ENCODE measurements at places on chromosomes 3 and 15.

GRCh38 chr3:84637272-84637671 lies 321.5 kb upstream of the CADM2 start:
- DNase-seq: no peak

DNA sequence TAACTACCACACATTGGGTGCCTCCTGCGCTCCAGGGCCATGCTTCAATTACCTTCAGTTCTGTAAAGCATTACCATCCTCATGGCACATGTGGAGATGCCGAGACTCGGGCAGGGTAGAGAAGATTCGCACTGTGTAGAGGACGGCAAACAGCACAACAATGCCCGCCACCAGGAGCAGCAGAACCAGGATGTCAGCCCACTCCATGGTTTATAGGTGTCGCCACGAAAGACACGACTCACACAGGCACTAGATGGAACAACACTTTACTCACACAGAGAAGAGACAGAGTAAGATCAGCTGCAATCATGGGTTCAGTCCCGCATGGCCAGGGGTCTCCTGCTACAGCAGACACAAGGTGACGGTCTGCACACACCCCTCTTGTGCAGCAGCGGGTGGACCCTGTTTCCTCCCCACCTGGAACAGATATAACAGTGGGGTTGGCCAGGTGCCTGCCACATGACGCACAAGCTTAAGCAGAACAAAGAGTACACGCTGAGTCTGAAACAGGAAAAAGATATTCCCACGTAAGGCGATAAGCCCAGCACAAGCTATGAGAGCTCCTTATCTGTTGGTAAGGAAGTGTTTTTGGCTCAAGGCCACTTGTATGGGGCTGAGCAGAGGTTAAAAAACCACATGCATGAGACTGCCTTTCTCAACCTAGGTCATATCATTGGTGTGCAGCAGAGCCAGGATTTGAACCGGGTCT lies 2.5 kb upstream of the TBC1D21 start:
- no peak for DNase-seq

DNA sequence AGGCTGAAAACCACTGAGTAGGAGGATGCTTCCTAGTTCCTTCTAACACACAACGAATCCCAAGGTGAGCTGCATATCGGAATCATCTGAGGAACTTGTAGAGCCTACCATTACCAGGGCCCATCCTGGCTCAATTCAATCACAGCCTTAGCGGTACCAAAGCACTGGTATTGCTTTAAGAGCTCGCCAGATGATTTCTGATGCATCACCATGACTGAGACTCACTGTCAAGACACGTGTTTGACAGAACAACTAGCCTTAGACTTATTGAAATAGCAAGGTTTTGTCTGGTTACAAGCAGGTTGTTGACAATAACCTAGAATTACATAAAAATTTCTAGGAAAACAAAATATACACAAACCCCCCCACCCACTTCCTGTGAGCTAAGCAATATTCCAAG lies 68.5 kb downstream of the CBLB start:
- DNase-seq: no peak

DNA sequence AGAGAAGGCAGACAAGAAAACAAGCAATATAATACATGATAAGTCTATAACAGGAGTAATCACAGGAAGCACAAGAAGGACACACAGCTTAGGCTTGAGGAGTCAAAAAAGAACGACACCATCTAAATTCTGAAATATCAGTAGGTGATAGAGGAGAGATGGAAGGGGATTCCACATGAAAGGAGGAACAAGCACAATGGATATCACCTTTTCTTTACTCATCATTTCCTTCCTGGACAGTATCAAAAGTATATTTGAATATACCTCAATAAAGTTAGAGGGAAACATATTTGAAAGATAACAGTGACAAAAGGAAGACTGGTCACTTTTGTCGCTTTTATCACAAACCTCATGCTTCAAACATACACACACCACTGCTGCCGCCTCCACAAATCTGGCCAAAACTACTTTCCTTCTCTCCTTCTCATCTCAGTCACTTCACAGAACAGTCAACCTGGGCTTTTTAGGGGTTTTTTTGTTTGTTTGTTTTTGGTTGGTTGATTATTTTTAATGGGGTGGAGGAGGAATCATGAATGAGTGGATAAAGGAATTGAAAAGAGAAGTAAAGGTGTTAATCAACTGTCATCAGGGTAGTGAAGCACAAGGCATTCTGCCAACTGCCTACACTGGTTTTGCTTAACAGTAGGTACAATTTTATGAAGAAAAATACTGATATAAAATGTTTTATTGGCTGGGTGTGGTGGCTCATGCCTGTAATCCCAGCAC lies 18.5 kb downstream of the DENND4A start:
- no peak for DNase-seq

- no peak for DNase-seq
Observed at GRCh38 chr3:168407381-168407780, 311.7 kb upstream of the GOLIM4 start.

- DNase-seq: no peak
Observed at GRCh38 chr15:68403161-68403941, 28.6 kb downstream of the ITGA11 start.

- DNase-seq: no peak
Observed at GRCh38 chr3:41933154-41933676, 28.7 kb downstream of the ULK4 start.

DNA sequence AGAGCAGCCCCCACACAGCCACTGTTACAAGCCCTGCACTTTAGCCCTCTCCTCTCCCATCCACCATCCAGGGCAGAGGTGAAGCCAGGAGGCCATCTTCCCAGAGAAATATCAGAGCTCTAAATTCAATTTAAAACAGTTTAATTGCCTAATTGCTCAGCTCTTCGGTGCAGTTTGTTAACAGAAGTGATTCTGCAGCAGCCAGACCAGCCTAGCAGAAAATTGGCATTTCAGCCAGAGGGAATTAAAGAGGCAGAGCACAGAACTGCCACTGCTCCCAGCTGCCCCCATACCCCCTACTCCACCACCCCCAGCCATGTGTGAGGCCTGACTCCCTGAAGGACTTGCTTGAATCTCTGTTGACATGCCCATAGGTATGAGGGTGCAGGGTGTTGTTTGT lies 38.5 kb downstream of the TPRA1 start:
- peak; percentile 49 for DNase-seq

DNA sequence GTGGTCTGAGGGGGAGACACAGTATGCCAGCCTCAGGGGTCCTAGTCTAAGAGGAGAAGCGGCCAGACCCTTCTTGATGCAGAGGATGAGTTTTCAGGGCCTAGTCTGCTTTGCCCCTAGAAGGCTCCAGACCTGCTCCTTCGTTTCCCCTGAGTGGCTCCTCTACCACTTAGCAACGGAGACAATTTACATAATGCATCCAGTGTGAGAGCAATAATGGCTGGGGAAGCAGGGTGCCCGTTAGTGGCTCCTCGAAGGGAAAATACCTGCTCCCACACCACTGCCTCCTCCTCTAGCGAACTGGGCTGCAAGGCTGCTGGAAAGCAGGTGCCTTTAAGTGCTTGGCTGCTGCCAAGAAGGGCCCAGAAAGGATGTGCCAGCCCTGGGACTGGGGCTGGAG lies 38.9 kb downstream of the CACNA2D2 start:
- DNase-seq: no peak

- DNase-seq: no peak
Observed at GRCh38 chr3:16028604-16029003, 145.9 kb upstream of the GALNT15 start.

DNA sequence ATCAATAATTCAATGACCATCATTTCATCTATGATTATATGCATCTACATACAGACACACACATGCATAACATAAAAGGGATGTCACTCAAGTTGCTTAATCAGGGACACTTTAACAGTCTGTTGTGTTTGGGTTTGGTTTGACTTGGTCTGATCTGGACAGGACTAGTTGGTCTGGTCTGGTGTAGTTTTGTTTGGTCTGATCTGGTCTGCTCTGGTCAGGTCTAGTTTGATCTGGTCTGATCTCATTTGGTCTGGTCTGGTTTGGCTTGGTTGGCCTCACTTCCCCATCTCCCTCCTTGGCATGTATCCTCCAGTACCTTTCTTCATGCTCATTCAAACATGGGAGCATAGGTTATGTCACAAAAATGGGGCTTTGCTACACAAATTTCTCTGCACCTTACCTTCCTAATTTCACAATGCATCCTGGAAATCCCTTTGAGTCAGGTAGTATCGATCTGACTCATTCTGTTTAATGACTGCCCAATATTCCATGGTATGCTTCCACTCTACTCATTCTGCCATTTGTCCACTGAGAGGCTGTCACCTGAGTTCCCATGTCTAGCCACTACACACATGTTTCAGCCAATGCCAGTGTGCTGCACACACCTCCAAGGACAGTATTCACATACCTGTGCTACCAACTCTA lies 73.0 kb upstream of the TPM1 start:
- DNase-seq: no peak

GRCh38 chr15:70596354-70597055 lies 166.9 kb downstream of the UACA start:
- DNase-seq: no peak

GRCh38 chr15:67419705-67420104 lies 101.2 kb upstream of the C15orf61 start:
- no peak for DNase-seq

DNA sequence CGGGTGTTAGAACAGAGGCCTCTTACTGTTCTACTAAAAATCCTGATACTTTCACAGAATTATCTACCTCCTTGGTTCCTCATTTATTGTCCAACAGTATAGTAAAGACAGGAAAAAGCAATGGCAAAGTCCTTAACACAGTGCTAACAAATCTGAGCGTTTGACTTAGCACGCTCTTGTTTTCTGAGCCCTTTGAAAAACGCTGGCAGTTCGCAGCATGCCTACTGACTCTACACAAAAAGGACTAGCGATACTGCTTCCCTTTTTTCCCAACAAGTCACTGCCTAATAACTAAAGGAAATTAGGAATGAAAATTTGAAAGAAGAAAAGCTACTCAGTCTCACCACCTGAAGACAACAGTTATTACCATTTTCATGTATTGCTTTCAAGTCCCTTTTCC lies 34.8 kb upstream of the CEMIP start:
- peak; percentile 65 for DNase-seq

DNA sequence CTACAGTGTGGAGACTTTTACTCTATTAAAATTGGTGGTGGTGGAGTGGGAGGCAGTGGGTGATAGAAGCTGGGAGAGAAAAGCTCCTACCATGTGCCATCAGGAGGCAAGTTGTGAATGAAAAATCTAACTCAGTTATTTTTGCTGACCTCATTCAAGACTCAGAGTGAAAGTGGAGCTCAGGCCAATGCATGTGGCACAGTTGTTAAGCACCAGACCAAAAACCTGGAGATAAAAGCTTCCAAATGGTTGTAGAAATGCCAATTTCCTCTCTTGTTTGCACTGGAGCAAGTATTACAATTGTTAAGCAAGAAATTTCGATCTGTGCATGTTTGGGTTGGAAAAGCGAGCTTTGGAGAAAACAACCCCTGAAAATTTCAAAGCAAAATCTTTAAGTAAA lies 81.5 kb upstream of the PRICKLE2 start:
- no peak for DNase-seq

DNA sequence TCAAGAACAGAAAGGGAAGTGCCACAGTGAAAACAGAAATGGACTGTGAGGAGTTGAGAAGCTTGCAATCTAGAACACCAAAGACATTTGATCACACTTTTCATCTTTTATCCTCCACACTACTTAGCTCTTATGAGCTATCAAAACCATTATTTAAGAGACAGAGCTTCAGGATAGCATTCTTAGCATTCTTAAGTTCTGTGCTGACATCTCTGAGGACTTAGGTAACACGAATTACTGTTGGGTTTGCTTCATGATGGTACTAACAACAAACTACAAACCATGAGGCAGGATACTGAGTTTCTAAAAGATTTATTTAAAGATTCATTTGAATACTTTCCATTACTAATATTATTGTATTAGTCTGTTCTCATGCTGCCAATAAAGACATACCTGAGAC lies 1038.6 kb downstream of the TUSC7 start:
- DNase-seq: no peak

DNA sequence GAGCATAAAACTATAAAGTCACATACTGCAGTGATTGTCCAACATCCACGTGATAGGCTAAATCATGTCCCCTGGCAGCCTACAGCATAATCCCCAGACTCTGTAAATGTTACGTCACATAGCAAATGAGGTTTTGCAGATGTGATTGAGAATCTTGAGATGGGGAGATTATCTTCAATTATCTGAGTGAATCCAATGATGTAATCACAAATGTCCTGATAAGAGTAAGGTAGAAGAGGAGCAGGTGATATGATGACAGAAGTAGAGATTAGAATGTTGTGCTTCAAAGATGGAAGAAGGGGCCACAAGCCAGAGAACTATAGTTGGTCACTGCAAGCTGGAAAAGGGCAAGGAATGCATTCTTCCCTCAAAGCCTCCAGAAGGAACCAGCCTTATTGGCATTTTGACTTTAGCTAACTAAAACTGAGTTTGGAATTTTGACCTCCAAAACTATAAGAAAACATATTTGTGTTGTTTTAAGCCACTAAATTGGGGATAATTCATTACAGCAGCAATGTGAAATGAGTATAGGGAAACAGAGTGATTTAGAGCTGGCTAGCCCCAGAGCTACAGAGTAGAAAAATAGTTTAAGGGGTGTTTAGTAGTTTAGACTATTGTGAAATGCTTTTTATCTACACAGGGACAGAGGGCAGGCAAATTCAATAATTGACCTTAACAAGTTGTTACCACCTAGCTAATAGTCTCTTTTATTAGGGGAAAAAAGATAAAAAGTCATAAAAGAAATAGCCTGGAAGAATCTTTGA lies 15.2 kb downstream of the SLC2A2 start:
- DNase-seq: no peak

GRCh38 chr15:28026221-28026620 lies 72.9 kb downstream of the OCA2 start:
- DNase-seq: no peak

GRCh38 chr3:194766845-194767244 lies 81.2 kb downstream of the FAM43A start:
- no peak for DNase-seq

DNA sequence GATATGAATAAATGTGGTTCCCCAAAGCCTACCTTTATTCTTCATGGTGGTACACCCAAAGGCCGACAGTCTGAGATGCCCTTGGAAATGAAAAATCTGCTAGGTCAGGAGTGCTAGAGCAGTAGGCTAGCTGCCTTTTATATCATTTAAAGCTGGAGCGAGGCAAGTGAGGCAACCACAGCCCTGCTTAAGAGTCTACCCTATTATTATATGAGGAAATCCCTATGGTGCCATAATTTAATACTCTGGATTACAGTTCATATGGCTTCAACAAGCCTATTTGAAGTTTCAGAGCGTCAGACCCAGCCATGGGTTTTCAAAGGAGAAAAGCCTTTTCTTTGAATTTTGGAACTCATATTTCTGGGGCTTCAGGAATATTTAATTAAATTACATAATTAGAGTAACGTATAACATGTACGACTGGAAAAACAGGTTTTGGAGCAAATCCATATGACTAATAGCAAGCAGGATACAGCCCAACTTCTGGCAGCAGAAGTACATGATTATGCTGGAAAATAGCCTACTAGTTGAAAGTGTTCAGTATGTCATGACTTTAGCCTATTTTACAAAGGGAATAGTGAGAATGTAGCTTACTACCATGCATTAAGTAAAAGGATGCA lies 18.0 kb upstream of the SLTM start:
- DNase-seq: no peak

DNA sequence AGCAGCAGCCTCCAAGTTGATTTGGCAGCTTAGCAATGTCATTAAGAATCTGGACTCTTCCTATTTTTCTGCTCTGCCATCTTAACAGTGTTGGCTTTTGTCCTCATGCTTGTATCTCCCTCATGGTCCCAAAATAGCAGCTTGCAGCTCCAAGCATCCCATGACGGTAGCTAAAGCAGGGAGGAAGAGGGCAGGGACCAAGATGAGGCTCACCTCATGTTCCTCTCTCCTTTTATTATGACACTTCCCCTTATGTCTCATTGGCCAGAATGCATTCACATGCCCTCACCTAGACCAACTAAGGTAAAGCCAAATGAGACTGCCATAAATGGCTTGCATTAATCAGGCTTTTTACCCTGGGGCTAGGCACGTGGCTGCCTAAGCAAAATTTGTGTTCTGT lies 382.4 kb downstream of the SHQ1 start:
- no peak for DNase-seq
